ENCODE measurements at places on chromosomes 2 and 18.
A peak's percentile ranks its signal among the peaks of the same experiment; 100 is the strongest.

DNA sequence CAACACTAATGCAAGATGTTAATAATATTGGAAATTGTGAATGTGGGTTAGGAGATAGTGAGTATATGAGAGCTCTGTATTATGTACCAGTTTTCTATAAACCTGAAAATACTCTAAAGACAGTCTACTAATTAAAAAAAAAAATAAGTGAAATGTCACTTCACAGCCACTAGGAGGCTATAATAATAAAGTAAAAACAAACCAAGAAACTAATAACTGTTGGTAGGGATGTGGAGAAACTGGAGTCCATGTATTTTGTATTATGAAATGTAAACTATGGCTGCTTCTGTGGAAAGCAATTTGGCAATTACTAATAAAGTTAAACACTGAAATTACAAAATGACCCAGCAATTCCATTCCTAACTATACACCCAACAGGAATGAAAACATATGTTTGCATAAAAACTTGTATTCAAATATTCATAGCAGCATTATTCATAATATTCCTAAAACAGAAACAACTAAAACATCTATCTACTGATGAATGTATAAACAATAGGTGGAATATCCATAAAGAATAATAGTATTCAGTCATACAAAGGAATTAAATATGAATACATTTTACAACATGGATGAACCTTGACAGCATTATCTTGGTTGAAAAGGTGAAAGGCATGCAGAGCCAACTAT, 36.2 kb downstream of the CCDC178 start:
- no peaks in the 10 kb centered on the region for H3K36me3 ChIP-seq
- DNase-seq = no peak
- no peak overlapping the region for H3K27ac ChIP-seq
- no peak overlapping the region for H3K4me3 ChIP-seq

DNA sequence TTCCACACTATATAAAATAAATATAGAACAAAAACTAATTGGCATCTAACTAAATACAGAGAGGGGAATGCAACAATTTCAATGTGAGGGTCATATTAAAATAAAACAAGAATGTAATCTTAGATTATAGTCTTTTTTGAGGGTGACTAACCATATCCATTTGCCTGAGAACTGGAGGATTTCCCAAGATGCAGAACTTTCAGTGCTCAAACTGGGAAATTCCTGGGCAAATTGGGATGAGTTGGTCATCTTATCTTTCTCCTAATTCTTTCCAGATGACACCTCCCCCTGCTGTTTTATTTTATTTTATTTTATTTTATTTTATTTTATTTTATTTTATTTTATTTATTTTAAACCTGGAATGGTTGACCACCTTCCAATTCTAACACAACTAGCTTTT, 846.2 kb downstream of the SLC4A3 start:
- no peak overlapping the region for H3K4me3 ChIP-seq
- peaks cover 7% of the 10 kb centered on the region for H3K4me1 ChIP-seq
- no peak overlapping the region for H3K27ac ChIP-seq
- H3K27me3 ChIP-seq = no peaks in the 10 kb centered on the region
- DNase-seq = no peak

GRCh38 chr2:191314697-191315364, 69.6 kb downstream of the MYO1B start:
- no peak overlapping the region for H3K27ac ChIP-seq
- H3K4me3 ChIP-seq = no peak overlapping the region
- no peak for DNase-seq

- H3K36me3 ChIP-seq = peaks cover 4% of the 10 kb centered on the region
- peak overlapping the region; percentile 2 for H3K27ac ChIP-seq
- no peak overlapping the region for H3K4me3 ChIP-seq
- H3K4me1 ChIP-seq = peaks cover 27% of the 10 kb centered on the region
Measured at GRCh38 chr18:44920441-44920840, 239.8 kb downstream of the SETBP1 start.

GRCh38 chr2:206526416-206526815, 83.1 kb downstream of the ADAM23 start:
- H3K27ac ChIP-seq = no peak overlapping the region
- no peaks in the 10 kb centered on the region for H3K27me3 ChIP-seq
- no peak overlapping the region for H3K4me3 ChIP-seq
- no peaks in the 10 kb centered on the region for H3K36me3 ChIP-seq
- peaks cover 13% of the 10 kb centered on the region for H3K4me1 ChIP-seq
- no peak for DNase-seq

DNA sequence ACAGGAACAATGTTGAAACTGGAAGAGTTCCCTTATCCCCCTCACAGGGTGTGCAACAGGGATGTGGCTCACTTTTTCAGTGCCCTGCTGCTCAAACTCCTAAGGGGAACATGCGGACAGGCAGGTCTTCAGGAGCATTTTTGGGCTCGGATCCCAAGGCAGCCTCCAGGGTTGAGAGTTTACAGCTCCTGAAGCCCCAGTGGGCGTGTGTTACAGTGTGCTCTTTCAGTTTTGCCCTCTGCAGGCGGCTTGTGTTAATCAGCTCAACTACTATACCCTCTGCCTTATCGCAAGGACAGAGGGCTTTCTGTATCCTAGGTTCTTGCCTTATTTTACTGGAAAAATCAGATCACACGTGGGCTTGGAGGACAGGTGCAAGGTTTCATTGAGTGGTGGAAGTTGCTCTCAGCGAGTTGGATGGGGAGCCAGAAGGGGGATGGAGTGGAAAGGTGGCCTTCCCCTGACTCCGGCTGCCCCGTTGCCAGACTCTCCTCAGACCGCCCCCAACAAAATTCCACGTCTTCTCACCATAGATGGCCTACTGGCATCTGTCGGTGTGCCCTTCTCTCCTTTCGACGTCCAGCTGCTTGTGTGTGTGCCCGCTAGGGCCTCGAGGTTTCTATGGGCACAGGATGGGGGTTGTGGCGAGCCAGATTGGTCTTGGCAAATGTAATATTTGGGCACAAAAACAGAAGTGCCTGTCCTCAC, 541.9 kb downstream of the TMX3 start:
- no peak overlapping the region for H3K4me3 ChIP-seq
- no peak overlapping the region for H3K27ac ChIP-seq
- H3K36me3 ChIP-seq = no peaks in the 10 kb centered on the region
- peaks cover 4% of the 10 kb centered on the region for H3K27me3 ChIP-seq

DNA sequence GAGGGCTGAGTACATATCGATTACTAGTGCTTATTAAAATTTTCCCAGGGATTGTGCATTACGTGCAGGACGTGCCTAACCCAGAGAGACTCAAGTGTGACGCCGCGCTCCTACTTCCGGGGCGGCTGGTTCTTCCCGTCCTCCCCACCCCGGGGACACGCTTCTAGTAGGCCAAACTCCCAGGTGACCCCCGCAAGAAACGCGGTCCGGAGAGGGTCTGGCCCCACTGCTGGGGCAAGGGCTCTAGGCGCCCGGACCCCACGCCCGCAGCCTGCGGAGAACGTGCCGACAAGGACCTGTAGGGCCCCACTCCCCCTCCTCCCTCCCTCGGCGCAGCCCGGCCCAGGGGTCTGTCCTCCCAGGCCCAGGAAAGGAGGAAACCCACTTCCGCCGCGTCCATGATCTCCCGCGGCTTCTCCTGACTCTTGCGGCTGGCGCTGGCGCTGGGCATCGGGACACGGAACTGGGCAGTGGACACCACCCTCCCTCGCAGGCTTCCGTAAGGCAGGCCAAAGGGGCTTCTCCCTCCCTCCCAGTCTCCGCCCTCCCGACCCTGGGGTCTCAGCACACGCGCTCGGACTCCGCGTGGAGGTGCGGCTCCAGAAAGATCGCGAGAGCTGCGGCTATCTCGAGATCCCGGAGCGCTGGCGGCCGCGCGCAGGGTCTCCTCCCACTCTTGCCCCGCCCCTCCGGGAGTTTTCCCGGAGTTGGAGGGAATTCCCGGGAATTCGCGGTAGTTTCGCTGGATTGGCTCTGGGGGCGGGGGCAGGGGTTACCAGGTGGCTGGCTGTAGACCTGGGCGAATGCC, at the start of gene DARS1:
Gene DARS1 (minus strand): TSS at position 609 of the 808 bp plus-strand sequence. CDS start 158 bp downstream, at position 451.
- H3K27ac ChIP-seq = peak within 1 kb of the TSS; percentile 96
- DNase-seq = peak; percentile 92
- H3K4me3 ChIP-seq = peak within 1 kb of the TSS; percentile 83
- H3K4me1 ChIP-seq = peaks cover 59% of the 10 kb centered on the region
- H3K27me3 ChIP-seq = peaks cover 2% of the 10 kb centered on the region

DNA sequence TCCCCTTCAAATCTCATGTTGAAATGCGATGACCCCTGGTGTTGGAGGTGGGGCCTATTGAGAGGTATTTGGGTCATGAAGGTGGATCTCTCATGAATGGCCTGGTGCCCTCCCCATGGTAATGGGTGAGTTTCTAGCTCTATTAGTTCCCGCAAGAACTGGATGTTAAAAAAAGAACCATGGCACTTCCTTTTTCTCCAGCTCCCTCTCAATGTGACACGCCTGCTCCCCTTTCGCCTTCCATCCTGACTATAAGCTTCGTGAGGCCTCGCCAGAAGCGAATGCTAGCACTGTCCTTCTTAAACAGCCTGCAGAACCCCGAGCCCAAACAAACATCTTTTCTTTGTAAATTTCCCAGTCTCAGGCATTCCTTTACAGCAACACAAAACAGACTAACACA, 303.2 kb upstream of the REV1 start:
- H3K4me3 ChIP-seq = no peak overlapping the region
- peaks cover 8% of the 10 kb centered on the region for H3K4me1 ChIP-seq
- H3K27me3 ChIP-seq = peaks cover 4% of the 10 kb centered on the region

DNA sequence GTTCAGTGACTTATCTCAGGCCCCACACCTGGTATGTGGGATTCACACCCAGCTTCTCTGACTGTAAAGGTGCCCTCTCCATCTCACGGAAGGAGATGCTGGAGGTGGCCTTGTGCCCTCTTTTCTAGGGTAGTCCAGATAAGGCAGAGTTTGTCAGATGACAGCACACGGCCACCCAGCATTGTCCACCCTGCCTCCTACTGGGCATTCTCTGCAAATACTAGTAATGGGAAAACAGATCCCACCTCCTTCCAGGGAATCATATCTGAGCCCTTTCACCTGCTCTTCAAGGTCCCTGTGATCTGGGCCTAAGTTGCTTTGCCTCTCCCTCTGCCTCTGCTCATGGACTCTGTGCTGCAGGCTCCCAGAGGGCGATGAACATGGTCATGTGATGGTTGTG, 214.7 kb downstream of the CLIP4 start:
- no peak for DNase-seq
- H3K4me1 ChIP-seq = peaks cover 16% of the 10 kb centered on the region

GRCh38 chr2:57527685-57528084, 518.9 kb upstream of the VRK2 start:
- no peaks in the 10 kb centered on the region for H3K27me3 ChIP-seq
- H3K4me3 ChIP-seq = no peak overlapping the region
- H3K27ac ChIP-seq = no peak overlapping the region
- H3K36me3 ChIP-seq = no peaks in the 10 kb centered on the region

DNA sequence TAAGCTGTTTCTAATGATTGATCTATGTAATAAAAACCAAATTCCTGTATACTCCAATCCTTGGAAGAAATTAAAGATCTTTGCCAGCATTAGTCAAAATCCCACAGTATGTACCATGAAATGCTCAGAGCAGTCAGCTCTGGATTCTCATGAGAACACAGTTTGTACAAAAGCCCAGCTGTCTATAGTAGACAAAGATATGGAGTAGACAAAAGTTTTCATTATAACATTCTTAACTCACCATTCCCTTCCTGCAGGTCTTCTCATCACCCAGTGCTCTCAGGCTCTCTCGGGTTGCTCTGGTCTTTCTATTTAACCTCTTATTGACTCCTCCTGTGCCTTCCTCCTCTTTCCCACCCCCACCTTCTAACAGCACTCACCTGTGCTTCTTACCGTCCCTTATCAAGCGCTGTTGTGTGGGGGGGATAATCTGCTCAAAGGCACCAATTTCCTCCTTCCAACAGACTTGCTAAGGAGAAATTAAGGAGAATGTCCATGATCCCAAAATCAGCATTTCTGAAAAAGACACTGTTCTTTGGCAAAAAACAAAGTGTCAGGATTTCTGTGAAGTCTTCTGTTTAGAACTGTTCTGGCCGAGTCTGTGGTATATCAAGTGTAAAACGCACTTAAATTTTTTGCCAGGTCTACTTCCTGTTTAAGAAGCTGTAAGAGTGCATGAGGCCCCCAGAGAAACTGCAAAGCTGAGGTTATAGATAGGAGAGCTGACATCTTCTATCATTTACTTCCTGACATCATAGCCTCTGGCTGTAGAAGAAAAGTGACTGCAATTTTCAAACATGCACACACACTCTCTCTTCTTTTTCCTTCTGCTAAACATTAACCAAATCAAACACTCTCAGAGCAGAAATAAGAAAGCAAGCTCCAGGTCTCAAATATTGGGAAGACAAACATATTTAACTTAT, 144.1 kb downstream of the EVA1A start:
- no peaks in the 10 kb centered on the region for H3K36me3 ChIP-seq
- DNase-seq = no peak
- peaks cover 13% of the 10 kb centered on the region for H3K4me1 ChIP-seq
- peak overlapping the region; percentile 17 for H3K27ac ChIP-seq
- H3K27me3 ChIP-seq = peaks cover 4% of the 10 kb centered on the region
- H3K4me3 ChIP-seq = no peak overlapping the region

DNA sequence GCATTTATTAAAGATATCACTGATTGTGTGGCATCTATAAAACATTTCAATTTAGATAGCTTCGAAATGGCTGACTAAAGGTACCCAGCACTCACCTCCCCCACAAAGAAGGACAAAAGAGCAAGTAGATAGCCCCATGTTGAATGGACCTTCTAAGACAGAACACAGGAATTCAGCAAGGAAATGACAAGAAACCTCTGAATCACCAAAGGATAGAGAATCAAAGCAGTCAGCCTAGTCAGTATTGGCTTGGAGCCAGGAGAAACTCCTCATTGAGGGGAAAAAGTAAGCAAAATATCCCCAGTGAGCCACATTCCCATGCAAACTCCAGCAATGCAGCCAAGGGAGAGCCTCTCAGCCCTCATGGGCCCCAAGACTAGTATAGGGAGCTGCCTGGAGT, 113.7 kb downstream of the BARD1 start:
- H3K27me3 ChIP-seq = no peaks in the 10 kb centered on the region
- H3K4me1 ChIP-seq = no peaks in the 10 kb centered on the region
- H3K27ac ChIP-seq = no peak overlapping the region

- H3K27me3 ChIP-seq = peaks cover 71% of the 10 kb centered on the region
- peaks cover 6% of the 10 kb centered on the region for H3K4me1 ChIP-seq
- no peaks in the 10 kb centered on the region for H3K36me3 ChIP-seq
- H3K27ac ChIP-seq = no peak overlapping the region
- no peak for DNase-seq
Measured at GRCh38 chr2:72863046-72863445, 24.2 kb upstream of the SPR start.

DNA sequence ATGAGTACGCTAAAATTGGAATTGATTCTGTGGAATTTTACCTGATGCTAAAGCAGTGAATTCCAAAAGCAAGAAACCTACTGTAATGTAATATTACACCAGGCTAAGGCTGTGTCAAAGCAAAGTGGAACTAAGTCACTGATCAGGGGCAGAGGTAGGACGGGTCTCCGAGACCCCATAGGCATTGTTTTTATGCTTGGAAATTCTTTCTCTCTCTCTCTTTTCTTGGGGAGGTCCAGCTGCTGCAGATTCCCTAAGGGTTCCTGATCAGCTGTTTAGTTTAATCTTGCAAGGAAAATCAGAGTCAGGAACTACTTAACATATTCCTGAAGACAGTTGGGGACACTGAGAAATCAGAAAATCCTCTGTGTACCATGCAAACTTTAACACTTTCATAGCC, 220.2 kb downstream of the SRBD1 start:
- H3K27me3 ChIP-seq = no peaks in the 10 kb centered on the region
- peak overlapping the region; percentile 74 for H3K27ac ChIP-seq
- peaks cover 32% of the 10 kb centered on the region for H3K36me3 ChIP-seq
- peak overlapping the region; percentile 25 for H3K4me3 ChIP-seq
- H3K4me1 ChIP-seq = peaks cover 63% of the 10 kb centered on the region

GRCh38 chr2:96092951-96093350, 23.4 kb downstream of the ADRA2B start:
- peaks cover 35% of the 10 kb centered on the region for H3K4me1 ChIP-seq
- H3K27ac ChIP-seq = no peak overlapping the region
- no peak overlapping the region for H3K4me3 ChIP-seq
- no peak for DNase-seq
- no peaks in the 10 kb centered on the region for H3K36me3 ChIP-seq
- H3K27me3 ChIP-seq = no peaks in the 10 kb centered on the region

All from nephron progenitor cell (in vitro differentiated cells).